Bronchus fibroblast of lung (primary cell): ENCODE measurements at places on chromosomes 3 and 15. TPM values are rescaled to one million over a fixed set of nuclear protein-coding genes. Genes with fewer than 3 reads are reported as not detected.

Gene TMEM108
- total RNA-seq: 0.50 and 0.89 TPM in 2 replicates

Gene ARID3B
- 1.8 and 3.0 TPM in 2 replicates for total RNA-seq

Gene ITGA11
- total RNA-seq: 0.59 and 1.0 TPM in 2 replicates

Gene MINAR1
- total RNA-seq: 0.74 and 1.0 TPM in 2 replicates

Gene NAALADL2
- 1.0 and 3.4 TPM in 2 replicates for total RNA-seq

Gene CILP
- under 0.01 and 0.17 TPM in 2 replicates for total RNA-seq

Gene ANKRD34C
- not detected in 2 replicates for total RNA-seq

Gene P2RY14
- not detected in 2 replicates for total RNA-seq
